ENCODE measurements at places on chromosomes 3 and 15. TPM values are rescaled to one million over a fixed set of nuclear protein-coding genes. Genes with fewer than 3 reads are reported as not detected.

DNA sequence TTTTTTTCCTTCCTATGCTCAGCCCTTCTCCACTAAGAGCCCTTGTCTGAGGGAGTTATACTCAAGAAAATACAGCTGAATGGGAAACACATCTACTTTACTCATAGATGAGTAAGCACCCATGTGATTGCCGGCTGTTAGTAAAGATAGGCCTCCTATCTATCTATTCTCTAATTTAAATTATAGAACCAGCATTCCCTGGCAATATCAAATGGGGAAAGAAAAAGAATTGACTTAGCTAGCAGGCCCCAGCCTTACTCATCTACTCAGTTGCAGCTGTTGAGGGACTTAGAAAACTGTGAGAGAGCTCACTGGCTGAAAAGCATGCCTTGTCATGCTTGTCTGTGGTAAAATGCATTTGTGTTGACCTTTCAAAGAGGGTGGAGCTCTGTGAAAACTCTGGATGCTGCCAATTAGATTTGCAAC, 116.9 kb upstream of the LRRFIP2 start:
- no peak for DNase-seq

DNA sequence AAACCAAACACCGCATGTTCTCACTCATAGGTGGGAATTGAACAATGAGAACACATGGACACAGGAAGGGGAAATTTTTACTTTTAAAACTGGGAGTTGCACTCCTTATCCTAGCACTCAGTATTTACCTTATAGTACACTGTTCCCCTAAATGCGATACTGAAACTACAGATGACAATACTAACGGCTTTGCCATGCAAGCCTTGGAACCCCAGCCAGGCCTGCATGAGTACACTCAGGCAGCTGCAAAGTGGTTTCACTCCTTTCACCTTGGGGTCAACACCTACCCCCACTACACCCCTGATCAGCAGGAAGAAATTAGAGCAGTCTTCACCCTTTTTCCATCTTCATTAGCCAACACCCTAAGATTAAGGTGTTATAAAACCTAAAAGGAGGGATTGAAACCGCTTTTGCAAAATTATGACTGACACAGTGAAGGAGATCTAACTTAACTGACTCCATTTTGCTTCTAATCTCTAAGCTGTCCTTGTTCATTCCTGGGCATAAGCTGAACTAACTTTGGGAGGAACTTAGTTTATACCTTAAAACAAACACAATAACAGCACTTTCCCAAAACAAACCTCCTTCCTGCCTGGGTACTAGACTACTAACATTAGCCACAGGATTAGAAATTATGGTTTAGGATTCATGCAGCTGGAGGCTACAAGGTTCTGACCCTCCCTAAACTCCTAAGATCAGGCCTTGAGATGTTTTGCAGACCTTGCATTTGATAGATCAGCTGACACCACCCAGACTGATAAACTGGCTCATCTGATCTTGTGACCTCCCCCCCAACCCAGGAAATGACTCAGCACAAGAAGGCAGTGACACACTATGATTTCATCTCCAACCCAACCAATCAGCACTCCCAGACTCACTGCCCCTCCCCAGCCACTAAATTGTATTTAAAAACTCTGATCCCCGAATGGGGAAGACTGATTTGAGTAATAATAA, 452.1 kb upstream of the PPP2R3A start:
- DNase-seq, result peak; percentile 11

GRCh38 chr15:48470096-48470495, 138.9 kb downstream of the DUT start:
- DNase-seq, result no peak

- no peak for DNase-seq
Observed at GRCh38 chr3:55570271-55570711, 83.2 kb upstream of the WNT5A start.

GRCh38 chr3:16407366-16407765, 106.1 kb downstream of the RFTN1 start:
- DNase-seq, result no peak

GRCh38 chr3:168100777-168101492, 5.2 kb upstream of the GOLIM4 start:
- DNase-seq, result no peak

TMEM62 gene
- total RNA-seq, result 12.7 TPM

TM4SF4 gene
- total RNA-seq, result not detected

EPHB1 gene
- total RNA-seq, result 1.3 TPM

CHRFAM7A gene
- 0.90 TPM for total RNA-seq

ARGFX gene
- not detected for total RNA-seq
